ENCODE measurements at places on chromosomes 13 and 19. TPM values are rescaled to one million over a fixed set of nuclear protein-coding genes. Genes with fewer than 3 reads are reported as not detected.

The ZSCAN22 gene
- total RNA-seq = 2.7 TPM

The POU2F2 gene
- 1.5 TPM for total RNA-seq

The SIGLEC12 gene
- not detected for total RNA-seq

The MRPL57 gene
- 16.0 TPM for total RNA-seq

The CCNE1 gene
- 11.3 TPM for total RNA-seq

The LSR gene
- total RNA-seq = 0.59 TPM

The LGALS14 gene
- total RNA-seq = not detected

The C19orf18 gene
- total RNA-seq = not detected

The FUT1 gene
- 0.28 TPM for total RNA-seq

The ZNF486 gene
- total RNA-seq = 5.3 TPM

The APC2 gene
- total RNA-seq = 0.46 TPM

The ZNF491 gene
- 5.3 TPM for total RNA-seq

The CEACAM21 gene
- total RNA-seq = not detected

The CYP4F8 gene
- not detected for total RNA-seq

The OVOL3 gene
- not detected for total RNA-seq

The MICOS13 gene
- total RNA-seq = 12.9 TPM

The WBP4 gene
- 11.8 TPM for total RNA-seq

The ICAM5 gene
- total RNA-seq = 20.3 TPM

The TINCR gene
- total RNA-seq = not detected

The SULT2B1 gene
- not detected for total RNA-seq

The CYP4F2 gene
- not detected for total RNA-seq

The CGB3 gene
- not detected for total RNA-seq

The TEX101 gene
- not detected for total RNA-seq

The TMEM259 gene
- 96.1 TPM for total RNA-seq

The ZNF223 gene
- total RNA-seq = 4.7 TPM

The ZNF534 gene
- not detected for total RNA-seq

The ZNF575 gene
- 0.30 TPM for total RNA-seq

The ZNF730 gene
- total RNA-seq = 2.1 TPM

The ZNF284 gene
- 3.0 TPM for total RNA-seq

The ADPRHL1 gene
- 1.5 TPM for total RNA-seq

The FCHO1 gene
- not detected for total RNA-seq

The TOMM40 gene
- 64.6 TPM for total RNA-seq

The CDX2 gene
- total RNA-seq = not detected

The ITGBL1 gene
- total RNA-seq = 6.6 TPM

Measured in smooth muscle cell of the umbilical artery (primary cell).